ENCODE measurements at places on chromosomes 6 and 20.

GRCh38 chr6:32977953-32978324 lies 9.5 kb downstream of the BRD2 start:
- DNase-seq: no peak

DNA sequence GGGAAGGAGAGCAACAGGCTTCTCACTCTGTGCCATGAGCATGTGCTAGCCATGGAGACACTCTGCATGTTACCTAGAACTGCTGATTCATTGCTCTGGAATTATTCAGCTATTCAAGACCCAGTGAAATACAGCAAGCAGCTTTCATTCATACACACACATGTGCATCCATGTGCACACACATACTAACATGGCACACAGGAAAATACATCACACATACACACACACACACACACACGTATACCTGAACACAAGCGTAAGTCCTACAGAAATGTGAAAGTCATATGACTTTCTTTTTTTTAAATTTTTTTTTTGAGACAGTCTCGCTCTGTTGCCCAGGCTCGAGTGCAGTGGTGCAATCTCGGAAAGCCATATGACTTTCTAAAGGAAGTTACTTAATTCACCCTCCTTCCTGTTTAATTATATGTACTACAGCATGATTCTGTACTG lies 108.2 kb upstream of the NFATC2 start:
- no peak for DNase-seq

GRCh38 chr6:18266523-18266912 lies 2.2 kb upstream of the DEK start:
- no peak for DNase-seq

DNA sequence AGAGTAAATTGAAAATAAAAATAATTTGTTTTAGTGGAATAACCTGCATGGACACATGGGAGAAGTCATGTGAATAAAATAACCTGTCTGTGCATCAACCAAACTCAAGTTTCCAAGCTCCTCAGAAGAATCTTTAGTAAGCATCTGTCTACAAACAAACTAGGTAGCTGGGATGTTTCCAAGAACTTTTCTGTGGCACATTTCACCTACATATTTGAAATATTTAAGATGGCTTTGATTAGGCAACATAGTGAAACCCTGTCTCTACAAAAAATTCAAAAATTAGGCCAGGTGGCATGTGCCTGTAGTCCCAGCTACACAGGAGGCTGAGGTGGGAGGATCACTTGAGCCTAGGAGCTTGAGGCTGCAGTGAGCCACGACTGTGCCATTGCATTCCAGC lies 168.2 kb downstream of the DST start:
- DNase-seq: no peak

GRCh38 chr20:953742-954141 lies 37.6 kb upstream of the ANGPT4 start:
- no peak for DNase-seq

- no peak for DNase-seq
Measured at GRCh38 chr6:52635049-52635577, 35.8 kb upstream of the TMEM14A start.

DNA sequence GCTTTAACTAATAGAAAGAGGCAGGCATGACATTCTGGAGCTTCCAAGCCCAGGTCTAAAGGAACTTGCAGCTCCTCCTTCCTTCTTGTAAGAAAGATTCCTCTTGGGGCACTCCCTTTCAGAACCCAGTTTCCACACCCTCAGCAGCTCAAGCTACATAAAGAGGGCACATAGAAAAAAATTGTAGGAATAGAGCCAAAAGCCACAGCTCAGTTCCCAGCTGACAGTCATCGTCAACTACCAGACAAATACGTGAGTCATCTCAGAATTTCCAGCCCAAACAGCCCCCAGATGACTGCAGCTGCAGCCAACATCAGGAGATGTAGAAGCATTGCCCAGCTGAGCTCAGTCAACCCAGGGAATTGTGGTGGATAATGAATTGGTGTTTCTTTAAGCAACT lies 349.8 kb upstream of the ARID1B start:
- no peak for DNase-seq

DNA sequence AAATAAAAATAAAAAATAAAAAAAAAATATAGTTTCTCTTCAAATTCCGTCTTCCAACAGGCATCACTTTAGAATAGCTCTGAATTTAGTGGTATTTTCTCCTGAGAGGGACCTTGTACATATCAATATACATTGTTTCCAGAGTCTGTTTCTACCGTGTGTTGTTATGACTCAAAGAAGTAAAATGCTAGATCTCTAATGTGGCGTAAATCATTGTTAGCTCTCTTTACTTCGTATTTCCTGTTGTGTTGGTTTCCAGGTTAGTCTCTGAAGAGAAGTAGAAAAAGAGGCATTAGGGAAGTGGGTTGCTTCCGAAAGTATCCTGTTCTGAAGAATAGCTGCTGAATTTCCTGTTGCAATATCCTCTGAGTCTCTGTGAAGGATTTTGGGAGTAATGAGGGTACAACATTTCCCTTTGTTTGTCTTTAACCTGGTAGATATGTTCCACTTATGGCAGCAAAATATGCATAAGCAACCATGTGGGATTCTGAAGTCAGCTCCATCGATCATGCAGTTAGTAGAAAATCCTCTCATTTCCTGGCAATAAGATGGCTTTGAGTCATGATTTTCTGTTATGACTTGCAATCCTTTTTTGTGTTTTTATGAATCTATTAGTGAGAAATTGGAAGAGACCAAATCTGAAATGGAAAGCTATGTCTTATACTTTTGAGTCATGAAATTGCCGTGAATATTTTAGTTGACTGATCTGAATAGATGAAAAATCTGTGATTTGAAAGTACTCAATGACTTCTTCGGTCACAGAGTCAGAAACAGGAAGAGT lies 42.0 kb upstream of the MCHR2 start:
- DNase-seq: no peak

- DNase-seq: peak; percentile 9
Measured at GRCh38 chr20:49171909-49172308, 16.2 kb downstream of the STAU1 start.

GRCh38 chr20:63574156-63574828 lies at the start of gene HELZ2:
TSS of gene HELZ2 (minus strand) at chr20:63574239. CDS start at chr20:63572385, 1,854 bp downstream.
- DNase-seq: no peak

DNA sequence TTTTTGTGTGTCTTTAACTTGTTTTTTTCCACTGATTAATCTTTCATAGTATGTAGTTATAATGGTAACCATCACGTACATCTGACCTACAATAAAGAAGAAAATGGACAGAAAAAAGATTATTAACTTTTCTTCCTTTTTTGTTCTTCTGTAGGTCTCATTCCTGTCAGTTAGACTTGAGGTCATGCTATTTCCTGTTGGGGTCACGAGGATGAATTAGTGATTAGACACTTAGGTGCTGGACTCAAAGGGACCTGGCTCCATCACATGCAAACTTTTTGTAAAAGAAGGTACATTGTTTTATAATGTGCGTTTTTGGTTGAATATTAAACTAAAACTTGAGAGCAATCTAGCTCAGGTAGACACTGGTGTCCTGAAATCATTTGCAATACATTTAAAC lies 14.8 kb downstream of the MARCKS start:
- no peak for DNase-seq

- DNase-seq: no peak
Measured at GRCh38 chr20:571754-572441, 28.3 kb upstream of the CSNK2A1 start.

GRCh38 chr20:24781418-24781980 lies 167.6 kb upstream of the CST7 start:
- DNase-seq: peak; percentile 64

GRCh38 chr6:122028933-122029522 lies 370.4 kb upstream of the HSF2 start:
- DNase-seq: no peak

- no peak for DNase-seq
Measured at GRCh38 chr20:32731882-32732266, 11.4 kb downstream of the COMMD7 start.

DNA sequence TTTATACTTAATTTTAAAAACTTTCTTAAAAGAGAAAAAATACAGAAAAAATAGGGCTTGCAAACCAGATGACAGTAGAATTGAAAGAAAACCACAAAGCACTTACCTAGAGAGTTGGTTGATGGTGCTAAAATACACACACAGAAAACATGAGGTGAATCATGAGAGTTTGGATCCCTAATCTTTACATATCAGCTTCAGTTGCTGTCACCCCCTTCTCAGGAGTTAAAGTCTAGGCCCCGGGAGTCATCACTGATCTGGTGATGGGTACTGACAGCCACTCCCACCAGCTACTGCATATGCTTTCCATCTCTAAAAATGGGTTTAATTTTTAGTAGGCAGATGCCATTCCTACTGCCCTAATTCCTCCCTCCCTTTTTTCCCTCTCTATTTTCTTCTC lies 16.7 kb downstream of the TSBP1 start:
- no peak for DNase-seq

DNA sequence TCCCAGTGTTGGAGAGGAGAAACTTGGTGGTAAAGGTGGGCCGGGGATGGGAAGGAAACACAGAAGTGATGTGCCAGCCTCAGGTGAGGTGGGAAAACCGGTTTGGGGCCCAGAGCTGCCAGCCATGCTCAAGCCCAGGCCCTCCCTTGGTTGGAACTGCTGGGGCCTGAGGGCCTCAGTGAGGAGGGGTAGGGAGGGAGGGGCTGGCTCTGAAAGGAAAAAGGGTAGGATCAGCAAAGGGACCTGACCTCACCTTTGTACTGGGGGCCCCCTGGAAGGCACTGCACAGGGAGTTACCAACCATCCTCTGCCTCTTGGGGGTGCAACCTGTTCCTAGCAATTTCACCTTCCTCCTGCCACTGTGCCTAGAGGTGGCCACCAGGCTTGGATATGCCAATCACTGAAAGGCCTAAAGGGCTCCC lies 1.8 kb upstream of the SPEF1 start:
- DNase-seq: no peak

DNA sequence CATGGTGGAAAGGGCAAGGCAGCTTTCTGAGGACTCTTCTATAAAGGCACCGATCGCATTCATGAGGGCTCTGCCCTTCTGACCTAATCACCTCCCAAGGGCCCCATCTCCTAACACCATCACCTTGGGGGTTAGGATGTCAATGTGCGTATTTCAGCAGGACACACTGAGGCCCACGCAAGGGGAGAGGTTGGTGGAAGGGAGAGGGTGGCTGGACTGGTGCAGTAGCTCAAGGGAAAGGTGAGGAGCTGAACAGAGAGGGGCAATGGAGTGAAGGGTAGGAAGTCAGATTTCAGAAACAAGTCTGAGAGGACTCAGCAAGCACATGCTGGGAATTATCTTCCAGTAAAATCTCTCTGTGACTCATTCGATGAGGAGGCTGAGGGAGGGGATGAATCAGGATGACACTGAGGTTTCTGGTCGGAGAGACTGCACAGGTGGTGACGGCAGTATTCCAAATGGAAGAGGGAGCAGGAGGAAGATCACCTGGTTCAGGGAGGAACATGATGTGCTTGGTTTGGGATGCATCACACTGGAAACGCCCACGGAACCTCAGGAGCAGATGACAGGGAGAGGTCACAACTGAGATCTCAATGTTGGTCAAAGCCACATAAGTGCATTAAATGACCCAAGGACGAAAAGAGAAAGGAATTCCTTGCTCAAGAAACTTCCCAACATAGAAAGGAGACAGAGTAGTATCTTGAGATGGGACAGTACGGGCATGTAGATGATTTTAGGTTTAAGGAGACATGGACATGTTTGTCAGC lies 67.1 kb downstream of the TFAP2A start:
- DNase-seq: no peak

GRCh38 chr20:47113362-47114109 lies 218.9 kb downstream of the EYA2 start:
- no peak for DNase-seq

- no peak for DNase-seq
Measured at GRCh38 chr20:18754030-18754652, 59.4 kb upstream of the SCP2D1 start.

DNA sequence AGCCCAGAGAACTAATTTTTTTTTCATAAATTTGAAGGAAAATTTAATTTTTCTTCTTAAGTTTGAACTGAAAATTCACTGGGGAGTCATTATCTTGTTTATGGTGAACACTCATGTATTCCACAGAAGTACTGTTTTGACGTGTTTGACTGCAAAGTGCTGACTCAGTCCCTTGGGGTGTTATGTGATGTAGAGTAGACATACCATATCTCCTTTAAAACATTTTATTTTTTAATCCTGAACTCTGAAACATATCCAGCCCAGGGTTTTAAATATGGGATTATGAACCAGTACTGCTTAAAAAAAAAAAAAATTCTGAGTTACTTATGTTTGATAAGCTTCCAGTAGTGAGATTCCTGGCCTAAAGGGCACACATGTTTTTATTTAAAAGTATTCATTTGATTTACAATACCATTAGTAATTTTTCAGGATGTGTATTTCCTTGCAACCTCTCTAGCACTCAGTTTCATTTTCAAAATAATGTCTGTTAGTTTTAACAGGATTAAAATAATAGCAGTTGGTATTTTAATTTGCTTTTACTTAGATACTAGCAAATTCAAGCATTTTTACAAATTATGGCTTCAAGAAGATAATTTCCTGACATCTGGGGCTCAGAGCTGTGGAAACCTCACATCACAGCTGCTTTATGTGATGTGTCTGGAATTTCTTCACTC lies 81.7 kb upstream of the PDE10A start:
- DNase-seq: no peak

GRCh38 chr6:8030920-8031319 lies 33.3 kb downstream of the BLOC1S5 start:
- DNase-seq: no peak

DNA sequence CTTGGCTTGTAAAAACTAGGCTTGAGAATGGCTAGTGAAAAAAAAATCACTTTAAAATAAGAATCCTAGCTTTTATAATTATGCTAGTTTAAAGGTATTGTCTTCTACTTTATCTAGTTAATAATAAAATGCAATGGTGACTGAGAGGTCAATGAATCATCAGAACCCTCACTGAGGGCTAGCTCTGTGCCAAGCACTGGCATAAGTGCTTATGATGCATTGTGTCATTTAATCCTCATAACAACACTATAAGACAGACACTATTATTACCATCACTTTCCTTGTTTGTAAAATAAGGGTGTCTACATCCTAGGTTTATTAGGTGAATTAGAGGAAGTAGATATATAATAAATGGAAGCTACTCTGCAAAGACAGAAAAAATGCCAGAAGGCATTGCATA lies 144.3 kb downstream of the F13A1 start:
- no peak for DNase-seq

DNA sequence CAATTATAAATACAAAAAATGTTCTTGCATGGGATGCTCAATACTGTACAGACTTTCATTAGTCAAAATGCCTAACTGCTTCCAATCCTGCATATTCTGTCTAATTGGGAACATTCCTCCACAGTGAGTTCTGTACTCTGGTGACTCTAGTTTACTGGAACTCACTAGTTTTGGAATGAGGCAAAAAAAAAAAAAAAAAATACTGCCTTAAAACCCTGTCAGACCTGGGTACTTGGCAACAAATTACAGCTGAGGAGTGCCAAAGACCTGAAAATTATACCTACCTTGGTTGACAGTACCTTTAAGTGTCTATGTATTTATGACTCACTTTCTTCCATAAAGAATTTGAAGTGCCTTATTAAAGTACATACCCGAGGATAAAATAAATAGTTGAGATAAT lies 276.7 kb downstream of the FARS2 start:
- no peak for DNase-seq

GRCh38 chr6:134647861-134648260 lies 302.0 kb downstream of the ALDH8A1 start:
- DNase-seq: no peak

- DNase-seq: no peak
Measured at GRCh38 chr6:142823256-142823902, 121.6 kb downstream of the HIVEP2 start.

GRCh38 chr20:22402550-22402949 lies 181.8 kb downstream of the FOXA2 start:
- DNase-seq: no peak

GRCh38 chr6:90049295-90049694 lies 155.0 kb downstream of the GJA10 start:
- DNase-seq: no peak

Data from cerebellum (tissue), 4 donors.